ENCODE measurements at places on chromosomes 3 and 15.

DNA sequence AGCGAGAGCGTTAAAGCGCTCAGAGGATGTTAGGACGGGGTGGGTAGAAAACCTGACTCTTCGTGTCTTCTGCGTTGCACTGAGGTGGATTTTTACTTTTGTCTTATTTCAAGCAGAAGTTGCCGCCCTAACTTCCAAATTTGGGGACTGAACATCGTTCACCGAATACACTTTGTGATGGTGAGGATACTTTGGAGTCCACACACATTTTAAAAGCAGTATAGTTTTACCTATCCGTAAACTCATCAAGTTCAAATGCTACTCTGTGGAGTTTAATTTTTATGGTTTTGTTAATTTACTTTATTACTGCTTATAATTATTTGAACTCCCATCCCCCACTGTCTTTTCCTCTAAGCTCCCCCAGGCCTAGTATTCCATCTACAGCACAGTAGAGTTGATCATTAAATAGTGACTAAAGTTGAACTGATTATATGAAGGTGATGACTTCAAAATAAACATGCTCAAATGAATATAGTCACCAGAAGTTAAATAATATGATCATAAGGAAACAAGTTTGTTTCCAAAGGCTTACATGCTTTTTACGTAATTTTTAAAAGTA, 617 bp upstream of the EOGT start:
- no peak for DNase-seq

- DNase-seq = no peak
Observed at GRCh38 chr3:24947103-24947502, 452.5 kb upstream of the THRB start.

DNA sequence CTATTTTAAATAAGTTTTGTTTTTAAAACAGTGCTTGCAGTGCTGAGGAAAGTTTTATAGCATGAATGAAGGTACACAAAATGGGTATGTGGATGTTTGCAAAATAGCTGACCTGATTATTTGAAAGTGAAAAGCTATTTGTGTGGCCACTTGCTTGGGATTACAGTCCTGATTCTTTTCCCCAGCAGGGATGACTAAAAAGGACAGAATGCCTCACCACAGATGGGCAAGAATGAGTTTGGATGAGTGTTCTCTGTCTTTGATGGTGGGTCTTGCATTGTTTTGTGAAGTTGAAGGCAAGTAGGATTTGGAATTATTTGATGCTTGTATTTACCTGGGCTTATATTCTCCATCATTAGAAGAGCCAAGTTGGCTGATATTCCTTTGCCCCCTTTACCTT, 48.8 kb upstream of the MEIS2 start:
- DNase-seq = no peak

DNA sequence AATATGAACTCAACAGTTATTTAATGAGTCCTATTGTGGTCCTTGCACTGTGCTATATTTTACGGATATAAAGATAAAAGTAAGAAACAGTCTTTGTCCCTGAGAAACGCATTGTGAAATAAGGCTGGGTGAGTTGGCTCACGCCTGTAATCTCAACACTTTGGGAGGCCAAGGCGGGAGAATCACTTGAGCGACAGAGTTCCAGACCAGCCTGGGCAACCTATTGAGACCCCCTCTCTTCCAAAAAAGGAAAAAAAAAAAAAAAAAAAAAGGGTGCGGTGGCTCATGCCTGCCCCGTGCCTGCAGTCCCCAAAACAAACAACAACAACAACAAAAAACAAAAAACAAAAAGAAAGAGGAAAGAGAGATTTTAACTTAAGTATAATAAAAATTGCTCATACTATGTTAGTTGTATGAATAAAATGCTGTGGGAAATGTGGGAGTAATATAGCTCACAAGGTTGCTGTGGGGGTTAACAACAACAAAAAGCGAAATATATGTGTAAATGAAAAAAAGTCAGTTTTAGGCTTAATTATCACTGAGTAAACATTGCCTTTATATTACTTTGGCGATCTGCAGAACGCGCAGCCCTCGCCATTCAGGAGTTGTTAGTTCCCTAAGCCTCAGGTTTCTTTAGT, 461 bp upstream of the FNDC3B start:
- no peak for DNase-seq

DNA sequence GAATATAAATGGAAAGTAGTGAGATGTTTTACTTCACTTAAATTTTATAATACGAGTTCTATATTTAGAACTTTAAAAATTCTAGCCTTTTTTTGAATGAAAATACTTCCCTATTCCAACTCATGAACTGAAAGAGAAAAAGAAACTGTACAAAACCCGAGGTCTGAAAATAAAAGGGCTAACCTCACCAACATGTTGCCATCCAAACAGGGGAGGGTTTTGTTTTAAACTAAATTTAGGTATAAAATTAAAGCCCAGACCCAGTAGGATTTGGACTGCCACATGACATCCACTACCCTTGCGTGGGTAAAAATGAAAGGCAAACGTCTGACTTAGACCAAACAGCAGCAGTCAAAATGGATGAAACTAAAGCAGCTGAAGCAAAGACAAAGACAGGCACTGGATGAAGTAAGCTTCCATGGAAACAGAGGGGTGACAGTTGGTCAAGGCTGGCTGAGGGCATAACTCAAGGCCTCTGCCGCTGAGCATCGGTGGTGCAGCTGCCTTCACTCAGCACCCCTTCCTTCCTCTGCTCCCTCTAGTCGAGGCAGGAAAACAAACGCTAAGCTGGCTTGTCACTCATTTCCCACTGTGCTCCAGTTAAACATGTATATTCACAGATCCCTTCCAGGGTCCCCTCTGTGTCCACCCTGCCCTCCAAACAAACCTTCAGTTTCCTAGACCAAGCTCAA, 58.1 kb downstream of the TM4SF4 start:
- no peak for DNase-seq

GRCh38 chr3:139472380-139473010, 3.8 kb downstream of the RBP2 start:
- no peak for DNase-seq

GRCh38 chr3:38583688-38584087, 65.8 kb downstream of the SCN5A start:
- DNase-seq = no peak

- no peak for DNase-seq
Observed at GRCh38 chr3:17333893-17334292, 408.5 kb downstream of the TBC1D5 start.

GRCh38 chr3:141878326-141878725, 1.9 kb downstream of the ATP1B3 start:
- no peak for DNase-seq

- no peak for DNase-seq
Observed at GRCh38 chr15:66997212-66997611, 68.2 kb upstream of the SMAD3 start.

Data from HuH-7 (cell line).